Activated CD4-positive, alpha-beta T cell treated with anti-CD3 and anti-CD28 coated beads for 24 hours (primary cell): ENCODE measurements at places on chromosomes 5 and 9.

- no peak for DNase-seq
Measured at GRCh38 chr9:138049779-138050471, 172.3 kb downstream of the CACNA1B start.

- no peak for DNase-seq
Measured at GRCh38 chr5:98368141-98368540, 405.3 kb upstream of the RGMB start.

DNA sequence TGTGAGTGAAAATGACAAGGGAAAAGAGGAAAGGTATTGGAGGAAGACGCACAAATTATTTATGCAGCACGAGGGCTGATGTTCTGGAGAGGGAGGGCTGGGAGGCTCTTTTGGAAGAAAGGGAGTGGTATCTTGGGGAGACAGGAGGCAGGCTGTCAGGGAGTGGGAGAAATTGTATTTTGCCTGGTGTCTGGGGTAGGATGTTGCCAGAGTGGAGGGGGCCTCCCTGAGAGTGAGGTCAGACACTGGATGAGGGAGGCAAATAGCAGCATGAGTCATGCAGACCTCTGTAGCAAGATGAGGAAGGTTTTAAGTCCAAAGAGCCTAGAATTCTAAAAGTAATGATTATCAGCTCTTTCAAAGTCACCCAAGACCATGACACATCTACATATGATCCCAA, 158.0 kb downstream of the DMRT2 start:
- no peak for DNase-seq

DNA sequence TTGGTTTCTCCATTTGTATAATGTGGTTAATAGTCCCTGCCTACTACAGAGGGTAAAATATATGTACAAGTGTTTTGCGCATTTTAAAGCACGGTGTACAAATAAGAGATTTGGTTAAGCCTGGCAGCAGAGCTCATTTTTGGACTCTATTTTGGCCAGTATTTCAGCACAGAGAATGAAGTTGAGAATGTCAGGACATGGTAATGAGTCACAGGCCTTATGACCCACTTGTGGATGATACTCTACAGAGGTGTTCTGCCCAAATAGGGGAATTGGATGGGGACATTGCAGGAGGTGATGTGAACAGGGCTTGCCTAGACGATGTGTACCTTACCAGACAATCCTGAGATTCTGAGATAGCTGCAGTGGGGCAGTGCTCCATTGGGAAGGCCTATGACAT, 50.6 kb downstream of the MELK start:
- DNase-seq = no peak

GRCh38 chr5:14775857-14776256, 95.7 kb downstream of the ANKH start:
- DNase-seq = no peak

GRCh38 chr9:69469136-69469535, 144.1 kb downstream of the ENTREP1 start:
- DNase-seq = no peak

- no peak for DNase-seq
Measured at GRCh38 chr9:33233626-33234342, 6.2 kb upstream of the SPINK4 start.

GRCh38 chr9:134648701-134649530, 7.3 kb downstream of the COL5A1 start:
- no peak for DNase-seq

DNA sequence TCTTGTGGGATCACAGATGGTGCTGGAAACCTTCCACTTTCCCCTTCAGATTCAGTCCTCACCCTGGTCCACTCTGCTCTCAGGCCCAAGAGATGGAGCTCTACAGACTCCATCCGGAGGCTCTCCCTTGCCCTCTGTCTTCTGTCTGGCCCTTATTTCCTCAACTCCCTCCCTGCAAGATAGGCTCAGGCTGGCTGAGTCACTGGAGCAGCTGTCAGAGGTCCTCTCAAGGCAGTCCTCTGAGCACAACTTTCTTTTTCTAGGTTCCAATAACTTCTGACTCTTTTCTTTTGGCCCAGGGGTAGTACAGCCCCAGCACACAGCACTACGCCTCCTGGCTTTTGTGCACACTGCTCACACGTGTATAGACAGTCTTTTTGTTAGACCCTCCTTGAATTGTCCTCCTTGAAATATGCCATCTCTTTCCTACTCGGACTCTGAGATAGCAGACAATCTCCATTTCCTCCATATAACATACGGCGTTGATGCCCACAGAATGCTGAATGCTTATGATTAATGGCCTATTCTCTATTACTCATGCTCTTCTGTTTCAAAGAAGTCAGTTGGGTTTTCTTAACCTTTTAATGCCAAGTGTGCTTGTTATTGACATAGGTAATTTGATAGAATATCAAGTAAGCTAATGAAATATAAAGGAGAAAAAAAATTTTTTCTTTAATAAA, 193.1 kb downstream of the SLC12A2 start:
- DNase-seq = no peak

DNA sequence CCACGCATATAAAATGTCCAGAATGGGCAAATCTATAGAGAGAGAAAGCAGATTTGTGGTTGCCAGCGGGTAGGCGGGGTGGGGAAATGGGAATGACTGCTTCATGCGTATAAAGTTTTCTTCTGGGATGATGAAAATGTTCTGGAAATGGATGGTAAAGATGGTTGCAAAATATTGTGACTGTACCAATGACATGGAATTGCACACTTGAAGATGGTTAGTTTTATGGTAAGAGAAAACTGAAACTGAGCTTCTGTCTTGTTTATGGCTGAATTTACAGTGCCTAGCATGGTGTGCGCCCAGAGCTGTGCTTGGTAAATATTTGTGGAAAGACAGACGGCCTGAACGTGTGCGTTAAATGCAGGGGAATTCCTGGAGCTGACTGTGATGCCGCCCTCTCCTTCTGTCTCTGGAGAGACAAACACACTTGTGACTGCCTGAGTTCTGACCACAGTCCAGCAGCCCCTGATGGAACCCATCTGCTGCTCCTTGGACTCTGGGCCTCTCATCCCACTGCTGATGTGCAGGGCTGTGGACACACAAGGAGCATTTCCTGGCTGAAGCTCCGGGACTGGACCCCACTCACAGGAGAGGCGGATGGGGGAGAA, 8.6 kb upstream of the PTGES start:
- no peak for DNase-seq
